ENCODE measurements at places on chromosomes 4 and X.

- no peaks in the 10 kb centered on the region for H3K36me3 ChIP-seq
- H3K4me1 ChIP-seq, result no peaks in the 10 kb centered on the region
- H3K27me3 ChIP-seq, result no peaks in the 10 kb centered on the region
Observed at GRCh38 chr4:7559316-7559715, 124.6 kb upstream of the PSAPL1 start.

DNA sequence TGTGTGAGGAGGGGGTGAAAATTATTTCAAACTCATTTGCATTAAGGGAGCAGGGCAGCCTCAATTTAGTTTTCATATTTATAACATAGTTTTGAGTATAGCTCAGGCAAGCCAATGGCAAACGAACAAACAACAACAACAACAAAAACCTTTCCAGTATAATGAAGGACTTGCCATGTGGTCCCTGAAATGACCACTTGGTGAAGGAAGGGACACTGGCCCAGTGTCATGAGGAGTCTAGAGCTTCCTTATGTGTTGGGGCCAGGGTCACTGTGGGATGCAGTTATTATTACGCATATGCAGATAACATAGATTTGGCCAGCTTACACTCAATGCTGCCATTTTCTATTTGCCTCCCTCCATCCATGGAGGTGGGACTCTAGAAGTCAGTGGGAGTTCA lies 23.3 kb downstream of the NKX3-2 start:
- H3K27ac ChIP-seq, result no peak overlapping the region
- no peak overlapping the region for H3K4me3 ChIP-seq
- H3K4me1 ChIP-seq, result no peaks in the 10 kb centered on the region
- H3K27me3 ChIP-seq, result peaks cover 65% of the 10 kb centered on the region

DNA sequence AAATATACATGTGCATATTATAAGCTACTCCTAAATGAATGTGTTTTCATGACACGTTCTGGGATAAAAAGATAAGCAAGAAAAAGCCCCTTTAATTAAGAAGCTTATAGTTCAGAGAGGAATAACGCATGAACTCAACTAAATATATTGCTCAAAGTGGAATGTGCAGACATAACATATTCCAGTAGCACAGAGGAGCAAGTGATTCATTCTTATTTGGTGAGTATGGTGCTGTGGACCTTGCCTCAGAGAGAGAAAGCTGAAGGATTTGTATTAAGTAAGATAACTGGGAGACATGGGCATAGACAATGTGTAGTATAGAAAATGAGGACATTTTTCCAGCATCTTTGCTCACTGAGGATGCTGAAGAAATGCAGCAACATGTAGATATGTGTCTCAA lies 76.8 kb downstream of the CFAP299 start:
- H3K36me3 ChIP-seq, result no peaks in the 10 kb centered on the region
- no peak overlapping the region for H3K4me3 ChIP-seq
- no peak for DNase-seq

DNA sequence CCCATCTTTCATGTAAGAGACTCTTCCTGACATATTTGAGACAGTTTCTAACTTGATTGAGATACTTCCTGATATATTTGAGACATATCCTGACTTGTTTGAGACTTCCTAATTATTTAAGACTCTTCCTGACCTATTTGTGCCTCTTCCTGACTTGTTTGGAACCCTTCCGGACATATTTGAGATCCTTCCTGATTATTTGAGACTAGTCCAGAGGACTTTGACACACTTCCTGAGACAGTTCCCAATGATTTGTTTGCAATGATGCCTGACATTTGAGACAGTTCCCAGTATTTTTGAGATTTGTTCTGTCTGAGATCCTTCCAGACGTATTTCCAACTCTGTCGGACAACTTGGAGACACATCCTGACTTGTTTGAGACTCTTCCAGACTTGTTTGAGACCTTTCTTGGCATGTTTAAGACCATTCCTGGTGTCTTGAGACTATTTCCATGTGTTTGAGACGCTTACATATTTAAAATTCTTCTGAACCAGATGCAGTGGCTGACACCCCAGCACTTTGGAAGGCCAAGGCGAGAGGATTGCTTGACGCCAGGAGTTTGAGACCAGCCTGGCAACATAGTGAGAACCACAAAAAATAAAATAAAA lies 118.9 kb upstream of the USP9X start:
- H3K27ac ChIP-seq, result no peak overlapping the region
- no peaks in the 10 kb centered on the region for H3K27me3 ChIP-seq
- no peak for DNase-seq
- H3K36me3 ChIP-seq, result no peaks in the 10 kb centered on the region
- H3K4me1 ChIP-seq, result no peaks in the 10 kb centered on the region

DNA sequence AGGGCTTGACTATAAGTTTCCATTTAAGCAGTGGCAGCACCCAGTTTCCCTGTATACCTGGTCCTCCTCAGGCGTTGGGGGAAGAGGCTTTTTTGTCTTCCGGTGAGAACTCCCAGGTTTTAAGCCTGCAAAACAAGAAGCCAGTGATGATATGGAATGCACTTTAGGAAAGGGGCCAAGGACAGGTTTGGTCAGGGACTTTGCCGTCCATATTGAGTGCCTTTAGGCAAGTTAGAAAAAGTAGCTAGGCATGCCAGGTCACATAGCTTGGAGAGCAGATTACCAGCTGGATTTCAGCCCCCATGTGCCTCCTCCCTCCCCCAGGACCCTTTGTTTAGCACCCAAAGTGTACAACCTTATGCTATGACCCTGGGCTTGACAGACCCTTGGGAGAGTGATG lies 13.6 kb upstream of the TIMM8A start:
- H3K36me3 ChIP-seq, result no peaks in the 10 kb centered on the region
- H3K27ac ChIP-seq, result no peak overlapping the region
- no peak for DNase-seq
- no peaks in the 10 kb centered on the region for H3K27me3 ChIP-seq
- no peak overlapping the region for H3K4me3 ChIP-seq

DNA sequence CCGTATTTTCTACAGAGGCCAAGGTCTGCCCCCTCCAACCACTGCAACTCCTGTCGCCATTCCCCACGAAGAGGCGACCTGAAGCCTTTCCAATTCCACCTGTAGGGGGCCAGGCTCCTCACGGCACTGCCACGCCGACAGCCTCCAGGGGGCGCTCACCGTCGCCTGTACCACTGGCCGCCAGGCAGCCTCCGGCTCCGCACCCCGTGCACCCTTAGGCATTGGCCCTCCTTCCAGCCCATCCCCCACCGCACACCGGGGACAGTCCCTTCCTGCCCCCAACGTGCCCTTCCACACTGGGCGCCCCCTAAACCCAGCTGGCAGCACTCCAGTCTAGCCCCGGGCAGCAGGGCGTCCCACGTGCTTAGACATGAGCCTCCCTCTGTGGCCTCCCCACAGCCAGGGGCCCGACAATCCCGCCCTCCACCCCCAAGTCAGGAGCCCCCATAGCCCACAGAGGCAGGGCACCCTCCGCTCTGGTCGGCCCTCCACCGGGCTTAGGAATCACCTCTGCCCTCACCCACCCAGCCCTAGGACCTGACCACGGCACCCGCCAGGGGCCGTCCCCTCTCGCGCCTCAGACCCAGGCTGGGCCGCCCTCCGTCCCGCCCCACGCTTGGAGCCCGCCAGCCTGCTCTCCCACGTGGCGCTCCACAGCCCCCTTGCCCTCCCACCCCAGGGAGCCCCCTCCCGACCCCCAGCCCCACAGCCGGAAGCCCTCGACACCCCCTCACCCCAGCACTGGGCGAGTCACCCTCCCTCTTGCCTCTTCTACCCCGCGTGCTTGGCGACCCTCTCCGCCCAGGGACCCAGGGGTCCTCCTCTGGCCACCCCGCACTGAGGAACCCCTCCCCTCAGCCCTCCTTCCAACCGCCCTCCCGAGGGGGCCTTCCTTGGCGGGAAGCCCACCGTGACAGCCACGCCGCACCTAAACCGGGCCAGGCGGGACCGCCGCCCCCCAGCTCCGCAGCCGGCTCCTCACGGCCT lies 711 bp downstream of the PNMA6E start:
- H3K4me3 ChIP-seq, result no peak overlapping the region
- H3K36me3 ChIP-seq, result no peaks in the 10 kb centered on the region
- DNase-seq, result no peak
- H3K4me1 ChIP-seq, result no peaks in the 10 kb centered on the region
- H3K27ac ChIP-seq, result no peak overlapping the region

GRCh38 chr4:169105620-169106019 lies 95.6 kb upstream of the CBR4 start:
- no peaks in the 10 kb centered on the region for H3K27me3 ChIP-seq
- H3K4me1 ChIP-seq, result no peaks in the 10 kb centered on the region
- DNase-seq, result no peak
- H3K4me3 ChIP-seq, result no peak overlapping the region

DNA sequence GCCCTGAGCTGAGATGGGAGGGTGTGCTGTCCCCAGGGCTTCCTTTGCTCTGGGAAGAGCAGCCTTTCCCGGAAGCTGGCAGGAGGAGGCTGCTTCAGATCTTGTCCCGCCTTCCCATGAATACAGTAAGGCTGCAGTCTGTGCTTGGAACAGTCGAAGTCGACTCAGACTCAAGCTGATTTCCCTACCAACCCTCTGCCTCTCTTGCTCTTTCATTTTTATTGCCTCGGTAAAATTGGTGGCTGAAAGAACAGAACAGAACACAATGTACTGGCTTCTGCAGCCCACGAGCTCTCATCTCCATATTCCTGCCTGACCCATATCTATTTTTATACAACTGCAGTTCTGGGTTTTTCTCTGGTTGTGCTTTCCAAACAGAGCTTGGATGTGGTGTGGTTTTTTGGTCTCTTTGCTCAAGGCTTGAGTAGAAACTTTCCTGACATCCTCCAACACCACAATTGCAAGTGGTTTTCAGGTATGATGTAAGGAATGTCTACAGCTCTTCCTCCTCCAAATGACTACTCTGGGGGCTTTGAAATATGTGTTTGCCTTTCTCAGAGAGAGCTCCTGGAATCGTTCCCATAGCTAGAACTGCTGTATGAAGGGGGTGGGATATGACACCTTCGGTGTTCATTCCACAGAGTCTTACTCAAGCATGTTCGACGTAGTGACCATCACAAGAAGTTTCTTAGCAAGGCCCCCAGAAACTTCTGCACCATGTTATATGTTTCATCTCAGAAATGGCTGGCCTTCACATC lies 61.3 kb downstream of the ENPP6 start:
- H3K4me1 ChIP-seq, result no peaks in the 10 kb centered on the region
- DNase-seq, result no peak
- H3K4me3 ChIP-seq, result no peak overlapping the region
- no peaks in the 10 kb centered on the region for H3K36me3 ChIP-seq
- H3K27ac ChIP-seq, result no peak overlapping the region
